ENCODE measurements at places on chromosomes 11 and 22.

DNA sequence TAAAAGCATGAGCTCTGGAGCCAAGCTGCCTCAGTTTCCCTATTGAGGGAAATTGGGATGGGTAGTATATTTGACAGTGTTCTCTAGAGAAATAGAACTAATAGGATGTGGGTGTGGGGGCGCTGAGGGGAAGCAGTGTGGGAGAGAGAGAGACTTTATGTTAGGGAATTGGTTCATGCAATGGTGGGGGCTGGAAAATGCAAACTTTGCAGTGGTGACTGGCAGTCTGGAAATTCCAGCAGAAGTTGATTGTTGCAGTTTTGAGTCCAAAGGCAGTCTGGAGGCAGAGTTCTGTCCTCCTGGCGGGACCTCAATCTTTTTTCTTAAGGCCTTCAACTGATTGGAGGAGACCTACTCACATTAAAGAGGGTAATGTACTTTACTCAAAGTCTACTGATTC lies 59.4 kb upstream of the SYT13 start:
- no peak for DNase-seq

- no peak for DNase-seq
These were observed 41.6 kb downstream of the PITPNB start for GRCh38 chr22:27877501-27877900.

DNA sequence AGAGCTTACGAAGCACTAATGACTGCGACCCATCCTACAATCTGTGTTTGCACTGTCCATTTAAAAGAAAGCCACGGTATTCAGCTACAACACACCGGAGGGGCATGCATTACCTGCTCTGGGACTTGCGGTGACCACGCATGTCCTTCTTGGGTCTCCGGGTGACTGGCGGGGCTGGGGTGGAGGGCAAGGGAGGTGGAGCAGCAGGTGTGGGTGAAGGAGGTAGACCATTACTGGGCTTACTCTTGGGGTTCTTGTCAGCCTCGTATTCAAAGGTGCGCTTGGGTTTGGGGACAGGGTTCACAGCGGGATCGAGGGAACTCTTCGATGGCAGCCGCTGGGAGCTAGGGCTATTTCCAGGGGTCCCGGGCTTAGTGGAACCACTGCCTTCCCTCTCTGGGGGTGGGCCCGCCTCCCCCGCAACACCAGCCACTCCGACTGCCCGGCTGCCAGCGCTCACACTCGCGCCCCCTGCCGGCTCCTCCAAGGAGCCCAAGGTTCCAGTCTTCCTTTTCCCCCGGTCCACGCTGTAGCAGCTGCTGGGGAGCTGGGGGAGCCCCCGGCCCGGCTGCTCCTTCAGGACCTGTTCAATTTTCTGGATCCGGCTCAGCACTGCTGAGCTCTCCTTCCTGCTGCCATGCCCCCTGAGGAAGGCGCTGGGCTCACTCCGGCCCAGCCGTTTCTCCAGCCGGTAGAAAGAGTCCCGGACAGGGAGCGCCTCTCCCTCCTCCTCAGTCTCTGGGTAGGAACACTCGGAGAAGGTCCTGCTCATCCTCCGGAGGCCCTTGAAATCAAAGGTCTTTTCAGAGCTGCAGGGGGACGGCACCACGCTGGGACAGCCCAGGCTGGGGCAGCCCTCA lies 47.5 kb downstream of the RPL27A start:
- no peak for DNase-seq

DNA sequence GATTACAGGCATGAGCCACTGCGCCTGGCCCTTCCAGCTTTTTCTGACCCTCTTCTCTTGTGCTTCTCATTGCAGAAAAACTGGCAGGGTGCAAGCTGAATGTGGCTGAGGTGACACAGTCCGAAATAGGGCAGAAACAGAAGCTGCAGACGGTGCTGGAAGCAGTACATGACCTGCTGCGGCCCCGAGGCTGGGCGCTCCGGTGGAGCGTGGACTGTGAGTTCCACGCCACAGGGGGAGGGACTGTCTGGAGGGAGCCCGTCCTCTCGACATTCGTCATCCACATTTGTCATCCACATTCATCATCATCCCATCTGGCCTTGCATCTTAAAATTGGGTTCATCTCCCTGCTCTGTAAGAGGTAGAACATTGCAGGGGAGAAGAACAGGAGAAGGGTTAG lies 49.3 kb upstream of the PARVG start:
- no peak for DNase-seq

- no peak for DNase-seq
These were observed 3.5 kb downstream of the SPON1 start for GRCh38 chr11:13966013-13966412.

GRCh38 chr11:108538022-108538424 lies 39.8 kb upstream of the POGLUT3 start:
- DNase-seq: no peak

DNA sequence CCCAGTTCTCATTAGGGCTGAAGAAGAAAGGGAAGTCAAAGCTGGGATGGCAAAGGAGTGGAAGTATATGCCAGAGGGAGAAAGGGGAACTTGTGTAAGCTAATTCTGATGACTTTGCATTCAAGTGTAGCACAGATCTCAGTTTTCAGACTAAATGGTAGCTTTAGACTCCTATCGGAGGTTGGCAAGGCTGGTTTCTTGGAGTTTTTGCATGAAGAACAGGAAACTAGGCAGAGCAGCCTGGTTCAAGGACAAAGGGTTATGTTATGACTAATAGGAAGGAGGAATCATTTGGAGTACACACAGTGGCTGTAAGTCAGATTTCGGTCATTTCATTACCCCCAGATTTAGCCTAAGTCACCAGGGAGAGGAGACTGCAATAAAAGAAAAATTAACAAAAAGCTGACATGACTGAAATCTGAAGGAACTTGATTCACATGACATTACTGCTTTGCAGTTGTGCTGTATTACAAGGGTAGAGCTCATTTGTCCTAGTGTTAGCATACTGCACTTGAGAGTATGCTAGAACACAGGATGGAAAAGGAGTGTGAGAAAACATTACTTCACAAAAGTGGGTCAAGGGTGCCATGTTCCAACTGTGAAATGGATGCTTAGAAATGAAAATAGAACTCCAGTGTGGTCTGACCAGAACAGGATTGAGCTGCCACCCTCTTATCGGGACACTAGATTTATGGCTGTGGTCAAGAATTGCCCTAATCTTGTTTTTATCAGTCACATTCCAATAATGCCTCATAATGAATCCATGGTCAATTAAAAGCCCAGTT lies 23.6 kb downstream of the ADM start:
- no peak for DNase-seq

DNA sequence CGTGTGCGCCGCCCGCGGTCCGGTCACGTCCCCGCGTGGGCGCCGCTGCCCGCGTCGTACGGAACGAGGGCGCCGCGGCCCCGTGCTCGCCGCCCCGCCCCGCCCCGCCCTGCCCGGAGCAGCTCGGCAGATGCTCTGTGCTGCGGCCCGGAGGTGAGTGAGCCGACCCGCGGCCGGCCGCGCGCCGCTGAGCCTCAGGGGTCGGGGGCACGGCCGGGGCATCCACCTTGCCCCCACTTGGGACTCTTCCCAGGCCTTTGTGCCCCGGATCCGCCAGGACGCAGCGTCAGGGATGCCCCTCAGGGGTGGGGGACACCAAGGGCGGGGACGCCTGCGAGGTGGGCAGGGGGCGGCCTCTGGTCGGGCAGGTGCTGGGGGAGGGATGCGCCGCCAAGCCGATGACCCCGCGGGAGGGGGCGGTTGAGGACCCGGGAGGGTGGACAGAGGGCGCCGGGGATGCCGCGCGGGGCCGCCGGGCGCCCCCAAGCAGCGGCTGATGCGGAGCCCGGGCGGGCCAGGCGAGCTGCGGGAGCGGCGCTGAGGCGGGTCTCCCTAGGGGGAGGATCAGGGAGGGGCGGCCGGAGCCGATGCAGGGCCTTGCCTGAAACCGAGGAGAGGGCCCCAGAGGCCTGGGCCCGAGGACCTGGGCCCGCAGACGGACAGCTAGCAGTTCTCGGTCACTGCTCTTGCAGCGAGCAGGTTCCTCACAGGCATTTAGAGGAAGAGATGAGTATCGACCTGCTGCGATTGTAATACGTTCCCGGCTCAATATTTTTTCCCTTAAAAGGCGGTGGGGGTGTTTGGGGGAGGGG lies at the start of gene GNAZ:
Gene GNAZ (plus strand): TSS at position 102 of the 812 bp plus-strand sequence. CDS start 25,177 bp downstream, outside the sequence.
- DNase-seq: peak; percentile 76

GRCh38 chr11:28657378-28658030 lies 549.3 kb downstream of the METTL15 start:
- DNase-seq: no peak

DNA sequence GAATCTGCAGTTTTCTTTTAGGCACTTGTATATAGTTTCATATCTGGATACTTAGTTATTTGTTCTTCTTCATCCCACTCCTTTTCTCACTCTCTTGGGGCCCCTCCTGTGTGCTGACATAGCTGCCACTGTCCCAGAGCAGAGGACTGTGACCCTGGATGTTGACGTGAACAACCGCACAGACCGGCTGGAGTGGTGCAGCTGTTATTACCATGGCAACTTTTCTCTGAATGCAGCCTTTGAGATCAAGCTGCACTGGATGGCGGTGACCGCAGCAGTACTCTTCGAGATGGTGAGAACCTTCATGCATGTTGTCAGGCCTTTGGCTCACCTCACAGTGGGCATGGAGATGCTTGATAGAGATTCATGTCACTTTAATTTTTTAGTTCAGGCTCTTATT lies 50.9 kb upstream of the YWHAH start:
- DNase-seq: no peak

- no peak for DNase-seq
These were observed 57.0 kb upstream of the RASSF10 start for GRCh38 chr11:12952094-12952493.

GRCh38 chr11:74319139-74319816 lies 7.8 kb upstream of the P4HA3 start:
- no peak for DNase-seq

DNA sequence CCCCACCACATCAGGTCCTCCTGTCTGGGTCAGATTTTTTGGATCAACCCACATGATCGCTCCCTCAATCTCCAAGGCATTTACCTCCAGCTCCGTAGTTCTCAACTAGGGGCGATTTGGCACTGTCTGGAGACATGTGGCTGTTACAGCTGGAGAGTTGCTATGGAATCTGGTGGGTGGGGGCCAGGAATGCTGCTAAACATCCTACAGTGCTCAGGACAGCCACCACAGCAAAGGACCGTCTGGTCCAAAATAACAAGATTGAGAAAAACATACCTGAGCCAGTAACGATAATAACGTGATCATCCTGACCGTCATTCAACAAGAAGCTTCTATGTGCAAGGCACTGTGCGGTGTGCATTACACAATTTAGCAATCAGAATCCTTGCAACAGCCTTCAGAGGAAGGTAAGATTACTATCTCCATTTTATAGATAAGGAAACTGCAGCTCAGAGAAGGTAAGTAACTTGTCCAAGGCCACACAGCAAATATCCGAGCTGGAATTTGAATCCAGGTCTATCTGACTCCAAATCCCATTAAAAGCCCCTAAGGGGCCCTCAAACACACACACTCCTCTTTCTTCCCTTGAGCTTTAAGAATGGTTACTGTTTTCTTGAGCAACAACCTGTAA lies 14.3 kb upstream of the CRY2 start:
- DNase-seq: peak; percentile 68

GRCh38 chr22:20418211-20418788 lies 19.3 kb downstream of the SCARF2 start:
- DNase-seq: no peak

DNA sequence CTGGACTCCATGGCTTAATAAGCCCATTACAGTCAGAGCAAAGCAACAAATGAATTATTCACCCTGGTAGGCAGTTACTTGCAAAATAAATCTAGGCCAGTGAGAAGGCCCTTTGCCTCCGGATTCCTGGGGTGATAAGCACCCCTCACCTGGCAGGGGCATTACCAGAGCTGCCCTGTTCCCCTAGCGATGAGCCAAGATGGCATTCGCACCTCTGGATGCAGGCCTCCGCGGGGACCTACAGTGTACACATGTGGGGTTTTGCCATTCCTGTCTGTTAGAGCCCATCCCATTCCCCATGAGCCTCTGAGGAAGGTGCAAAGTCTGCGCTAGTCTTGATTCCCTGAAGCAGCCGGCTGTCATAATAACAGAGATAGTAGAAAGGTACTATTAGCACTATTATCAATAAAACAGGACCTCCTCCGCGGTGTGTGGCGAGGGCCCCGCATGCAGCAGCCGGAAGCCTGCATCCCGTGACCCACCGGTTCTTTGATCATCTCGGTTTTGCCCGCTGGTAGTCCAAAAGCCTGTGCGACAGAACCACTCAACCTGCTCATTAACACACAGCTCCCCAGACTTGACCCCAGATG lies 344.3 kb downstream of the BRD1 start:
- peak; percentile 71 for DNase-seq

DNA sequence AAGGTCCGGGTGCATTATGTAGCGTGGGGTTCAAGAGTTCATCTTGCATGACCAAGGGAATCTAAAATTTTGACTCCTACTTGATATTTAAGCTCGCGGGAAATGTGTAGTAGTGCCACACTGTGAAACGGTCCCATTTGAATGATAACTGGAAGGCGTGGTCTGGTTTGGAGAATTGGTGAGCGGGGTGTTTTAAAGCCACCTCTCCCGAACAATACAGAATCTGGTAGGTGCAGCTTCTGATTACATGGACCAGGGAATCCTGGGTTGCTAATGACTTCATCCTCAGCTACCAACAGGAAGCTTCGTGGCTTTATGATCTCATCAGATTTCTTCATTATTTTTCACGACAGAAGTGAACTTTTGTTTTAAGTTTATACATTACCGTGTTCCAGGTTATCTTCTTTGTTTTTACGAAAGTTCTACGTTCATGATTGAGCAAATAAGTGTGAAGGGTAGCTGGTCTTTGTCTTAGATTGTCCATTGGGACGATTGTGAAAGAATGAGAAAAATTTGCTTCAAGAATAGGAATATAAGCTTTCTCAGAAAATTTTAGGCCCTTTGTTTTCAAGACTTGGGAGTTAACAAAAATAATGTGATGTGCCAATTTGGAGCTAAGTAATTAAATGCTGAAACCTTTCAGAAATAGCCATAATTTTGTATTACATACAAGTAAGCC lies 1.7 kb downstream of the QSER1 start:
- DNase-seq: no peak

DNA sequence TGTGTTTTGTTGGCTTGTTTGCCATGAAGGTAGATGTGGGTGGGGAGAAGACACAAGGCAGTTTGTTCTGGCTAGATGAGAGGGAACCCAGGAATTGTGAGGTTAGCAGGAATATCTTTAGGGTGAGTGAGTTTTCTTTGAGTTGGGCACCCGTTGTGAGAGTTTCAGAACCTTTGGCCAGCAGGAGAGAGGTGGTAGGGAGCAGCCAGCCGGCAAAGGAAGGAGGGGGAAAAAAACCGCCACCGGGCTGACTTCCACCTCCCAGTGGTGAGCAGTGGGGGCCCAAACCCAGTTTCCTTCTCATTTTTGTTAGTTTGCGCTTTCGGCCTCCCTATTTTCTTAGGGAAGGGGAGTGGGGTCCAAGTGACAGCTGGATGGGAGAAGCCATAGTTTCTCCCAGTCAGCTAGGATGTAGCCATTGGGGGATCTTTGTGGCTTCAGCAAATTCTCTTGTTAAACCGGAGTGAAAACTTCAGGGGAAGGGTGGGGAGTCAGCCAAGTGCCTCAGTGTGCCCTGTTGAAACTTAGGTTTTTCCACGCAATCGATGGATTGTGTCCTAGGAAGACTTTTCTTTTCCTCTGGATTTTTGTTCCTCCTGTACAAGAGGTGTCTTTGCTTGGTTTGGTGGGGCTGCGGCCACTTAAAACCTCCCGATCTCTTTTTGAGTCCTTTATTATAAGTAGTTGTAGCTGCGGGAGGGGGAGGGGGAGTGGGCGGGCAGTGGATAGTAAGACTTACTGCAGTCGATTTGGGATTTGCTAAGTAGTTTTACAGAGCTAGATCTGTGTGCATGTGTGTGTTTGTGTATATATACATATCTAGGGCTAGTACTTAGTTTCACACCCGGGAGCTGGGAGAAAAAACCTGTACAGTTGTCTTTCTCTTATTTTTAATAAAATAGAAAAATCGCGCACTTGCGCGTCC lies 1.1 kb upstream of the GCAT start:
- DNase-seq: no peak

Data from mesenteric fat pad (tissue), 1 donor.